Thoracic aorta (tissue), 2 donors: ENCODE measurements at places on chromosomes 5 and 9.

GRCh38 chr9:124206391-124206790, 51.4 kb upstream of the NEK6 start:
- DNase-seq: no peak

DNA sequence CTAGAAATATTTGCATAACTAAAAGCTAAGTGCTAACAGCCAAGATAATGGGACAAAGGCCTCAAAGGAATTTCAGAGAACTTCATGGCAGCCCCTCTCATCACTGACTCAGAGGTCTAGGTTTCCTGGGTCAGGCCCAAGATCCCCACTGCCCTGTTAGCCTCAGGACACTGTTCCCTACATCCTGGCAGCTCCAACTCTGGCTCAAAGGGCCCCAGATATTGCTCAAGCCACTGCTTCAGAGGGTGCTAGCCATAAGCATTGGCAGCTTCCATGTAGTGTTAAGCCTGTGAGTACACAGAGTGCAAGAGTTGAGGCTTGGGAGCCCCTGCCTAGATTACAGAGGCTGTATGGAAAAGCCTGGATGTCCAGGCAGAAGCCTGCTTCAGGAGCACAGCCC, 998.1 kb downstream of the TLE1 start:
- no peak for DNase-seq

- no peak for DNase-seq
These were observed 262.8 kb downstream of the NR3C1 start for GRCh38 chr5:143140492-143141203.

DNA sequence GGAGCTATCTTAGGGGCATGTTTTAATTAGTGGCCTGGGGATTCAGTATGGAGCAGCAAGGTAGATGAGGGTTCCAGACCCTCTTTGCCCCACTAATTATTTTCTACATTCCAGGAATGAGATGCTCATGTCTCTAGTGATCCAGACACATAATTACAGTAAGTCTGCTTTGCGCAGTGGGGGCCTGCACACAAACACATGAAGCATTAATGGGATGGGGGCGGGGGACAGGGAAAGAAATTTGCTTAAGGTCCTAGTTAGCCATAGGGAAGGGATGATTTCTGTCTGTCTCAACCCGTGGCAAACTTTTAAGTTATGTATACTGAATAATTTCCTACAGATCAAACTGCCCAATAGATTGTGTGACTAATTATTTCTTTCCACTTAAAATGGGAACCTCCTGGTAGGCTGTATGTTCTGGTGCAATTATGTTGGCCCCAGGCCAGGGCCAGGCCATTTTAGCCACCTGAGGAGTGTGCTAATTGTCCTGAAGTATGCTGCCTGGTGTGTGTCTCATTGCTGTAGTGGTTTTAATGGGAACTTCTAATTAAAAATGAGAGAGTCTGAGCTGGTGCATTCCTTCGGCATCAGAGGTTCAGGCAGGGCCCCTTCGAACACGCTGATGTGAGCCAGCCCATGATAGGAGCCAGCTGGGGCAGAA, 134.4 kb downstream of the PTTG1 start:
- DNase-seq: no peak

- no peak for DNase-seq
These were observed 6.4 kb downstream of the SLC6A3 start for GRCh38 chr5:1438871-1439270.

GRCh38 chr9:137011156-137011555, 14.8 kb upstream of the CLIC3 start:
- no peak for DNase-seq
